ENCODE measurements at places on chromosomes 4 and X. TPM values are rescaled to one million over a fixed set of nuclear protein-coding genes. Genes with fewer than 3 reads are reported as not detected.

Gene AFM
- not detected for polyA plus RNA-seq

DNA sequence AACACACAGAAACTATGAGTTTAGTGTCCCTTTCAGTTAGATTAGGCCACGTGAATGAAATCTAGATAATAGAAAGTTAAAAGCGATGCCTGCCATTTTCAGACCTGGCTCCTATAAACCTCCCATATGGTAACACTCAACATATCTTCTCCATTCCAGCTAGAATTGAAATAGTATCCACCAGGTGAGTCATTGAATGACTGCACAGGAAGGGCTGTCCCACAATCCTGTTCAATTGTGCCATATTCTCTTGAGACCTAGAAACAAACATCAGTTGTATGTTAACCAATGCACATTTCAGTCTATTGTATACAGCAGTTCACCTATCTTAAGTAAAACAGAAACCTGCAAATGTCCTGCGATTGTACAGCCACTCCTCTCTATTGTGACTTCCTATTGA lies 659.3 kb upstream of the SLIT2 start:
- no peak for DNase-seq

Gene PDK3
- 9.2 TPM for polyA plus RNA-seq

Gene CCDC160
- polyA plus RNA-seq: not detected

DNA sequence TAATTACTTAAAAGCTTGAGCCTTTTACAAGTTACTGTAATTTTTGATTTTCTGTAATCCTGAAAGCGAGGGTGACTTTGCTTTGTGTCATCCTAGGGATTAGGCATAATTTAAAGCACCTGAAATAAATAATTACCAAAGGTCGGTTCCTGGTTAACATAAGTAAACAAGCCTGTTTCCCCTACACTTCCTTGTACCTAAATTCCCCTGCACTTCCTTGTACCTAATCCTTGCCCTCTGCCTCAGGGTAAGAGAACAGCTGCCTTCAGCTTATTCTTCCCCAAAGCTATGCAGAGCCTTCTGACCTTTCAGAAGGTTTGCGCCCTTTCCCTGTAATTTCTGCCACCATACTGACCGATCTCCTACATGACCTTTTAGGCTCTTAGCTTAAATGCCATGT lies 166.1 kb upstream of the PDE5A start:
- DNase-seq: no peak

DNA sequence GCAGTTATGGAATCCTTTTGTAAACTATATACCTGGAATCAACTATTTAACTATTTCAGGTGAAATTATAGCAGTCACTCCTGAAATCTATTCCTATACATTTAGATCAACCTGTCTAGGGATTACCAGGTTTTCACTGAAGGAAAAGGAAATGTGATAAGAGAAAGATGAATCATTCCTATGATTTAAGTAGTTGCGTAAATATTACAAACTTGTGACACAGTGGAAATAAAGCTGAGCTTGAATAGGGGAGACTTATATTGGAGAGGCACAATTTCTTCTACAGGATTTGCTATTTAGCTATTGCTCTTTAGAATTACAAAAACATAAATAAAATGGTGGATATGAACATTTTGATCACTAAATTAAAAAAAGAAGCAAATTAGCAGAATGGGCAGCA lies 284.1 kb upstream of the EPHA5 start:
- no peak for DNase-seq

- DNase-seq: no peak
Measured at GRCh38 chr4:96343836-96344235, 503.9 kb downstream of the PDHA2 start.

- no peak for DNase-seq
Measured at GRCh38 chrX:149516604-149517003, 11.5 kb upstream of the IDS start.

DNA sequence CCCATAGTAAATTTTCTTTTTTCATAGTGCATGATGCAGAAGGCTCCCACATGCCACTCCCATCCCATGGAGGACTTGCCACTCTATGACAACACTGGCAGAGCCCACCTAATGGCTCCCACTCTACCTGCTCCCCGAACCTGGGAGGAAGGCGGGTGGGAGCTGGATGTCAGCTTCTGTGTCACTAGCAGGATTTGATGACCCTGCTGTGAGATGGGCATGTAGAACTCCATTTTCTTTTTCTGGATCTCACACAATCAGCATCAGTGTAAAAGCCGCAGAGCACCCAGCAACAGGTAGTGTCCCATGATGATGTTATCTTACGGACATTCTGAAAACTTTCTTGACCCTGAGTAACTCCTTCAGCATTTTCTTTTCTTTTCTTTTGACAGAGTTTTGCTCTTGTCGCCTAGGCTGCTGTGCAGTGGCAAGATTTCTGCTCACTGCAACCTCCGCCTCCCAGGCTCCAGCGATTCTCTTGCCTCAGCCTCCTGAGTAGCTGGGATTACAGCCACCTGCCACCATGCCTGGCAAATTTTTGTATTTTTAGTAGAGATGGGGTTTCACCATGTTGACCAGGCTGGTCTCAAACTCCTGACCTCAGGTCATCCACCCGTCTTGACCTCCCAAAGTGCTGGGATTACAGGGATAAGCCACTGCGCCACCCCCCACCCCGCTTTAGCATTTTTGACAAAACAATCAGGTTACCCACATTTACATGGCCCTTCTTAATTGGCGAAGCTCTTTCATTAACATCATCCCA lies 15.0 kb upstream of the ADH1A start:
- no peak for DNase-seq

GRCh38 chr4:15665753-15666365 lies 10.7 kb upstream of the FBXL5 start:
- peak; percentile 95 for DNase-seq

DNA sequence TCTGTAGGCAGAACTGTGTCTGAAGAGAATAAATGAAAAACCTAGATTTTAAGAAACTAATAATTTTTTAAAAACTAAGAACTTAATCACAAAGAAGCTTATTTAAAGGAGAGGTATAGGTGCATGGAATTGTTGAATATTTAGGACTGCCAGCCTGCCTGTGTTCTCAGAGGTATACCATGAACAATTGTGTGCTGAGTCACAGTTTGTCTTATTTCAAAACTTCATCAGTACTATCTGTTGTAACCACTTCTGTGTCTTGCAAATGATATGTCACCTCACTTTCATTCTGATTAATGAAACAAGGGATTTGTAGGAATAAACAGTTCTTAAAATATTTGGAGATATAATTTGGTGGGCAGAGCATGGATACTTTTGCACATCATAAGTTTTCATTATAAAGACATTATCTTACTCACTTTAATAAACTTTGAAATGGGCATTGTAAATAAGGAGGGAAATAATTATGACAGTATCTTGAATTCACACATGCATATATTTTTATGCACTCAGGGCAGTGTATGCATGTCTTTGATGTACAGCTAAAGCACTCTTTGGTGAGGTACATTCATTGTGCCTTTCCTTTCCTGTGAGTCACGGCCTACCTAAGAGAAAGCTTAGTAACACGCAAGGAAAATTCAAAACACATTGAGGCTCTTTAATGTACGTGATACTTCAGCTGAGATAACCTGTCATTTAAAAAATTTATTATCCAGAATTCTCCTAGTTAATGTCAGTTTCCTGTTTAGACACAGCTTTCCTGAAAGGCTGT lies 31.7 kb downstream of the STOX2 start:
- DNase-seq: peak; percentile 35

- no peak for DNase-seq
Measured at GRCh38 chrX:3124031-3124430, 82.8 kb downstream of the ARSF start.

DNA sequence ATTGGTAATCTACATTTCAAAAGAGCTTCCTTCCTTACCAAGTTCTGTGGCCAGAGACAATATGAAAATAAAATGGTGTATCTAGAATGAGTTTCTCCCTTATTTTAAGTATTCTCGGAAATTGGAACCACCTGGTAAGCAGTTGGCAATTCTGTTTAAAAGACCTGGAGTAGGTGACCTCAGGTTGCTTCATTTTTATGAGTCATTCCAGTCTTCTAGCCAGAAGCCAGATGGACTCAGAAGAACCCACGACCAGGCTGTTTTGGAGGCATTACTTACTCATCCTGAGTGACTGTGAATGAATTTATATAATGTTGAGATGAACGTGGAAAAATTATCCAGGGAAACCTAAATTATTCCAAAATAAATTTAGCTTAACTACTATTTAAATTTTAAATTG lies 9.1 kb downstream of the BMPR1B start:
- peak; percentile 82 for DNase-seq

- peak; percentile 9 for DNase-seq
Measured at GRCh38 chr4:101790521-101791181, at the start of gene BANK1. Gene BANK1 (plus strand): TSS chr4:101790730. CDS start chr4:101790881, 151 bp downstream.

Gene KLHL4
- 1.3 TPM for polyA plus RNA-seq

Gene NPNT
- not detected for polyA plus RNA-seq

DNA sequence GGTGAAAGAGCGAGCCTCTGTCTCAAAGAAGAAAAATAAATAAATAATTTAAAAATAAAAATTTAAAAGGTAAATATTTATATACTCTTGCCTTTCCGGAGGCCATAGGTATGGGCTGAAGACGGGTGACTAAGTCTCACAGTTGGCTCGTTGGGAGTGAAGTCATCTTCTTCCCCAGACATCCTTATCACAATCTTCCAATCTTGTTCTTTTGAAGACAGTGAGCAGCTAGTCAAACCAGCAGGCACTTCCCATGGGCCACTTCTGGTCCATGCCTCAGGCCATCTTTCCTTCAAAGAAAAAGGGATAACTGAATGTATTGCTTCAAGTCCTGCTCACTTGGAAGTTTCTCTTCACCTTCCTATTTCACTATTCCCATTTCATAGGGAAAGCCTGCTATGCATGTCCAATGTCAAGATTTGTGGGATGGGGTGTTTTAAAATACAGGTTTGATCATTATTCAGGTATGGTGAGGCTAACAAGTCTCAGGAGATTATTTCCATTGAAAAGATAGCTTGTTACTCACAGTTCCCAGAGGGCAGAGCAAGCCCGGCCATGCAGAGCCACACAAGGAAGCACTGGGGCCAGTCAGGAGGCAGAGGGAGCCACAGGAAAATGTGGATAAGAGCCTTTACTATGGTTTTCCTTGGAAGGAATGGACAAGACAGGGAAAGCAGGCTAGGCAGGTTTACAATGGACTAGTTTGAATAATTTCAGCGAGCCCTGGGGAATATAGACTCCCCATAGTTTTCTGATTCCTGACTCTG lies 33.3 kb upstream of the VCX2 start:
- DNase-seq: peak; percentile 6

DNA sequence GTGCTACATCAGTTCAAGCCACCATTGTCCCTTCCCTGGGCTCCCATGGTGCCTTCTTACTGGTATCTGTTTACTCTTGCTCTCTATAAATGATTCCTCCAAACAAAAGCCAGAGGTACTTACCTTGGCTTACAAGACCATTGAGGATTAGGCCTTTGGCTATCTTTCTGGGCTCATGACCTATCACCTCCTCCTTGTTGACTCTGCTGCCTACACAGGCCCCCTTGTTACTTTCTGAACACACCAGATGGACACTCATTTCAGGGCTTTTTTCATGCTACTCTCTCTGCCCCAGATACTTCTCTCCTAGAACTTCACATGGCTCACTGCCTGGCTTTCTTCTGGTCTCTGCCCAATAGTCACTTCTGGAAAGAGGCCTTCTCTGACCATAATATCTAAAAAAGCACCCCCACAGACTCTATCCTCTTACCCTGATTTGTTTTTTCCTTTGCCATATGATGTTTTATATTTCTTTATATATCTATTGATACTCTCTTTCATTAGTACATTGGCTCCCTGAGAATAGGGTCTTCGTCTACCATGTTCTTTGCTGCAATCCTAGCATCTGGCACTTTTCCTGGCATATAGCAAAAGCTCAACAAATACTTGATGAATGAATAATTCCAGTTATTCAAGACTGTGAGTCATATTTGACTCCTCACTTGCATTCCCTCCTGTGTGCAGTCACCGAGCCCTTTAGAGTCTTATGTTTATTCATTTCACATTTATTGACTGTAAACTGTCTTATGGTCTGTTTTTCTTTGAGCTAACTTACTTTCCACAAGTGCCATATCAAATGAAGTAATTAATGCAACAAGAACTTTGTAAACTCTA lies 27.1 kb upstream of the TAPT1 start:
- DNase-seq: peak; percentile 64

GRCh38 chrX:19606902-19607301 lies 91.6 kb upstream of the MAP3K15 start:
- no peak for DNase-seq

DNA sequence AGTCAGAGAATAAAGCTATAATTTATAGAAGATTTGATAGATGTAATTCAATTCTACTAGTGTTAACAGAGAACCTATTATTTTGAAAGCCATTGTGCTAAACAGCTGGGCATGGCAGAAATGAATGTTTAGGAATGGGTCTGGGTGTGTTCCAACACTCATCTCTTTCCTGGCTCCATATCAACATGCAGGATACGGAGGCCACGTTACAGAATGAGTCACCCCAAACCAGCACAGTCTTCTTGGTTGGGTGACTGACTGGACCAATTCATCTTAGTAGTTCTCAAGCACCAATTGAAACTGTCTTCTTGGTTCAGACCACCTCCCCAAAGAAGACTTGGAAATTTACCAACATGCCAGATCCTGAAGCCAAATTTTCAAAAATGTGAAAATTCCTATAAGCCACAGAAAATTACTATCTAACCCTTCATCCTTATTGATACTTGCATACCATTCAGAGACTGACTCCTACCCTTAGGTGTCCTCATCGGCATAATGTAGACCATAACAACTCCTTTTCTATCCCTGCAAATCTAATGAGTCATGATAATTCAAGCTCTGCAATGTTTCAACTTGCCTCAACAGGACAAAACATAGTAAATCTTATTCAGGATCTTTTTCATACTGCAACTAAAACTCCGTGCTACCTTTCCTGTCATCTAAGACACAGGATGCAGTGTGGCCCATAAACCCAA lies 52.0 kb upstream of the ATOH1 start:
- peak; percentile 87 for DNase-seq

DNA sequence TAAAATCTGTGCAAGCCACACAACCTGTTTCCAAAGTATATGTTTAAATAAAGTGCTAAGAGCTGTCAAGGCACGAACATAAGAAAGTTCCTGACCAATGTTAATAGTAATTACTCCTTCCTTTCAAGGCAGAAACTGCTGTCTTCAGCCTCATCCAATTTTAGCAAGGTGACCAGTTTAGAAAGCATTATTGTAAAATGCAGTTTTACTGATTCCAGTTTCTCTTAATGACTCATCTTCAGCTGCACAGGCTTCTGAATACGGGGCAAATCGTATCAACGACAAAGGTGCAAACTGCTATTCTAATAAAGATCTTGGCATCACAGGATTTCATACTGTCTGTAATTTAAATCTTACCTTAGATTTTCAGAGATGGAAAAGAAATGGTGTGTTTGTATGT lies 87.5 kb downstream of the PPP3CA start:
- no peak for DNase-seq

GRCh38 chrX:39856472-39857121 lies 241.2 kb downstream of the BCOR start:
- no peak for DNase-seq

DNA sequence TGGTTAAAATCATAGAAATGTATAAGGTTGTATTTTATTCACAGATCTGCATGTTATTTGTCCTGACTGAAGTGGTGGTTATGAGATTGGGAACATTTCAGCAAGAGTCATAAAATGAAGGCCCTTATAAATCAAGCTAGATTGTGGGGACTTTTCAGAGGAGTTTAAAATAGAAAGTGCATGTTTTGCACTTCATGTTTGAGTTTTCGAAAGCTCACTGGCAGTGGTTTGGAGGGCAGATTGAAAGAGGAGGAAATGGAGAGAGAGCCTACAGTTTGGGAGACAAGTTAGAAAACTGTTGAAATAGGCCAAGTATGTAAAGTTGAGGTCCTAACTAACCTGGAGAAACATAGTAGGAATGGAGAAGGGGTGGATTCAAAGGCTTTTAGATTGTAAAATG lies 124.9 kb downstream of the KDM6A start:
- DNase-seq: no peak

Measured in mammary epithelial cell (primary cell).